ENCODE measurements at places on chromosomes 5 and 9.

- H3K4me1 ChIP-seq: no peaks in the 10 kb centered on the region
- H3K27me3 ChIP-seq: no peaks in the 10 kb centered on the region
- H3K36me3 ChIP-seq: no peaks in the 10 kb centered on the region
- DNase-seq: no peak
Observed at GRCh38 chr5:1027631-1028441, 19.2 kb downstream of the NKD2 start.

- H3K36me3 ChIP-seq: no peaks in the 10 kb centered on the region
- DNase-seq: no peak
- H3K4me1 ChIP-seq: no peaks in the 10 kb centered on the region
- no peak overlapping the region for H3K27ac ChIP-seq
- H3K27me3 ChIP-seq: no peaks in the 10 kb centered on the region
Observed at GRCh38 chr5:141851195-141851874, 26.9 kb downstream of the PCDH1 start.

- no peaks in the 10 kb centered on the region for H3K27me3 ChIP-seq
- H3K36me3 ChIP-seq: no peaks in the 10 kb centered on the region
- H3K27ac ChIP-seq: no peak overlapping the region
- DNase-seq: no peak
- H3K4me3 ChIP-seq: no peak overlapping the region
Observed at GRCh38 chr9:11338130-11338529, 725.3 kb upstream of the PTPRD start.

GRCh38 chr5:170252720-170253350 is 20.1 kb downstream of the C5orf58 start:
- H3K27ac ChIP-seq: no peak overlapping the region
- DNase-seq: no peak
- peaks cover 29% of the 10 kb centered on the region for H3K27me3 ChIP-seq
- no peaks in the 10 kb centered on the region for H3K4me1 ChIP-seq

DNA sequence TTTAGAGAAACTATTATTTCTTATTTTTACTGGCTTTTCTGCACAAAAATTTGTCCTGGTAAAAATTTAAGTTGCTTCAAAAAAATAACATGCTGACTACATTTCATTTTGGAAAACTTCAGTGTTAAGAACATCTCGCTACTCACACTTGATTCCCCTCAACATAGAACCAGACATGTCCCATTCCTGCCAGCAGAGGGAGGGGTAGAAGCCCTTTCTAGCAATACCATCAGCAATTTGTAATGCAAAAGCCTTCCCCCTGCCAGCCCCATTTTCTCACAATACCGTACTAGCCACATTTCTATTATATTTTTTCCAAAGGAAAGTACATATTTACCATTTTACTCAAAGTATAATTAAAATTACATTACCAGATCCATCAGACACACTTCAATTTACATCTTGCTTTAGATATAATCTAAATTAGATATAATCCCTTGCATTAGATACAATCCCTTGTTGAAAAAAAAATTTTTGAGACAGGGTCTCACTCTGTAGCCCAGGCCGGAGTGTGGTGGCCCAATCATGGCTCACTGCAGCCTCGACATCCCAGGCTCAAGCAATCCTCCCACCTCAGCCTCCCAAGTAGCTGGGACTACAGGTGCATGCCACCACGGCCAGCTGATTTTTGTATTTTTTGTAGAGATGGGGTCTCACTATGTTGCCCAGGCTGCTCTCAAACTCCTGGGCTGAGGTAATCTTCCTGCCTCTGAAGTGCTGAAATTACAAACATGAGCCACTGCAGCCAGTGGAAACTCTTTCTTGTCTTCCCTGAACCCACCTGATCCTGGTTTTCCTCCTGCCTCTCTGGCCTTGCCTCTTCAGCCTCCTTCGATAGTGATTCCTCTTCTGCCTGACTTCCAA is 39.6 kb upstream of the IDNK start:
- no peaks in the 10 kb centered on the region for H3K27me3 ChIP-seq
- no peak overlapping the region for H3K4me3 ChIP-seq
- no peaks in the 10 kb centered on the region for H3K4me1 ChIP-seq
- H3K36me3 ChIP-seq: no peaks in the 10 kb centered on the region
- peak; percentile 76 for DNase-seq

DNA sequence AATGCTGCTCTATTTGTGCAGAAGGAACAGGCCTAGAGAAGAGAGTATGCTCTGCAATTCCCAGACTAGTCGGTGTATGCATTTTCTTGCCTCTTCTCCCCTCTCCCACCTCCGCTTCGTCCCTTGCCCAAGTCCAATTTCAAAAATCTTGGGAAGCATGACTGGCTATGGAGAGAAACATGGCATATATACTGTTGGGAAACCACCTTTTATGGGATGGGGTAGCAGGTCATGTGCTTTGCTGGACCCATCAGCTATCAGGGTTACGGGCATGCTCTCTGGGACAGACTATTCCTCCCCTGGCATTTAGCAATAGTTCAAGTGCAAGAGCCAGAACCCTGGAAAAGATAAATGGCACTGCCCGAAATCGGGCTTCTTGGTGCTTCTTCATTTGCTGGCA is 12.0 kb downstream of the ISL1 start:
- H3K27me3 ChIP-seq: no peaks in the 10 kb centered on the region
- no peaks in the 10 kb centered on the region for H3K36me3 ChIP-seq
- H3K4me1 ChIP-seq: no peaks in the 10 kb centered on the region
- H3K4me3 ChIP-seq: no peak overlapping the region
- DNase-seq: no peak

- no peaks in the 10 kb centered on the region for H3K36me3 ChIP-seq
- no peaks in the 10 kb centered on the region for H3K27me3 ChIP-seq
- peak within 1 kb of the TSS; percentile 96 for H3K4me3 ChIP-seq
- H3K4me1 ChIP-seq: peaks cover 11% of the 10 kb centered on the region
- H3K27ac ChIP-seq: peak within 1 kb of the TSS; percentile 75
Observed at GRCh38 chr9:112332977-112333638, at the start of gene PTBP3. TSS of gene PTBP3 (minus strand) at chr9:112333619. CDS start at chr9:112297865, 35,754 bp downstream.

GRCh38 chr5:470961-471749 is 28.2 kb downstream of the EXOC3 start:
- no peaks in the 10 kb centered on the region for H3K36me3 ChIP-seq
- H3K4me1 ChIP-seq: no peaks in the 10 kb centered on the region

- no peak for DNase-seq
- no peak overlapping the region for H3K4me3 ChIP-seq
- H3K27me3 ChIP-seq: no peaks in the 10 kb centered on the region
- no peak overlapping the region for H3K27ac ChIP-seq
- no peaks in the 10 kb centered on the region for H3K36me3 ChIP-seq
- H3K4me1 ChIP-seq: peaks cover 19% of the 10 kb centered on the region
Observed at GRCh38 chr9:551986-552929, 289.2 kb upstream of the DMRT1 start.

GRCh38 chr5:963310-963672 is 45.3 kb upstream of the NKD2 start:
- H3K4me3 ChIP-seq: no peak overlapping the region
- no peaks in the 10 kb centered on the region for H3K36me3 ChIP-seq
- DNase-seq: no peak

DNA sequence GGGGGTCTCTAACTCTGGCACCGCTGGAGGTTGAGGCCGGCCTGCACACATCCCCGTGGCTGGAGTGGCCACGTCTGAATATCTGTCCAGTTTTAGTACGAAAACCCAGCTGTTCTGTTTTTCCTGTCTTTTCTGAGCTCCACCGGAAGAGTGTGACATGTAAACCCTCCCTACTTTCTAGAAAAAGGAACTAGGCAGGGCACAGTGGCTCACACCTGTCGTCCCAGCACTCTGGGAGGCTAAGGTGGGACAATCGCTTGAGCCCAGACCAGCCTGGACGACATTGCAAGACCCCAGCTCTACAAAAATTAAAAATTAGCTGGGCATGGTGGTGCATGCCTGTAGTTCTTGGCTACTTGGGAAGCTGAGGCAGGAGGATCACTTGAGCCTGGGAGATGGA is 8.2 kb upstream of the PHYKPL start:
- H3K36me3 ChIP-seq: no peaks in the 10 kb centered on the region
- H3K27ac ChIP-seq: no peak overlapping the region
- no peaks in the 10 kb centered on the region for H3K27me3 ChIP-seq
- H3K4me1 ChIP-seq: no peaks in the 10 kb centered on the region

DNA sequence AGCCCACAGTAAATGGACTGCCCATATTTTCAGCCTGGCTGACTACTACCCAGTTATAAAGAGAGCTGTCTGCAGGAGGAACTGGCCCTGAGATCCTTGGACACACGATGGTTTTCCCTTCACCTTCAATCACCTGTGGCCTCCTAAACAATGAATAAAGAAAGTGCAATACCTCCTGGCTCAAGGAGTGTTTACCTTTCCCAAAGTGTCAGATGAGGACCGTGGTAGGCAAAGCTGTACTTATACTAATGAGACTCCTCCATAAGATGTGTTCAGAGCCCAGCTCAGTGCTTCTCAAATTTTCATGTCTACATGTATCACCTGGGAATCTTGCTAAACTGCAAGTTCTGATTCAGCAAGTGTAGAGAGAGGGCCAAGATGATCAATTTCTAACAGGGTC is 284.5 kb upstream of the VLDLR start:
- no peaks in the 10 kb centered on the region for H3K4me1 ChIP-seq
- H3K36me3 ChIP-seq: no peaks in the 10 kb centered on the region
- H3K4me3 ChIP-seq: no peak overlapping the region
- DNase-seq: no peak

GRCh38 chr5:150651382-150651781 is 9.7 kb upstream of the MYOZ3 start:
- H3K27me3 ChIP-seq: no peaks in the 10 kb centered on the region
- no peak for DNase-seq
- H3K27ac ChIP-seq: no peak overlapping the region

DNA sequence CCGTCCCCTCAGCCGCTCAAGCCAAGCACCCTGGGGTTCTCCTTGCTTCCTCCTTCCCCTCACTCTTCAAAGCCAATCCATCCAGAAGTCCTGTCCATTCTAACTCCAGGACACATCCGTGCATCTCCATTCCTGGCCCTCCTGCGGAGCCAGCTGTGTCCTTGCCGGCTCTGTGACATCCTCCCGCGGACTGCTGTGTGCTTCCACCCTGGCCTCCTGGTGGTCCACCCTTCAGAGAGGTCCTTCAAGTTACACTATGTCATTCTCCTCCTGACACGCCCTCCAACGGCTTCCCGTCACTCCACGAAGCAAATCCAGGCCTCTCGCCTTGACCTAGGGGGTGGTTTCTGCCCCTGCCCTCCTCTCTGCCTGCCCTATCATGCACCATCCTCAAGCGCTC is 13.0 kb upstream of the SCGB3A1 start:
- H3K4me1 ChIP-seq: no peaks in the 10 kb centered on the region
- no peak overlapping the region for H3K27ac ChIP-seq
- DNase-seq: no peak
- H3K4me3 ChIP-seq: no peak overlapping the region
- H3K36me3 ChIP-seq: no peaks in the 10 kb centered on the region

DNA sequence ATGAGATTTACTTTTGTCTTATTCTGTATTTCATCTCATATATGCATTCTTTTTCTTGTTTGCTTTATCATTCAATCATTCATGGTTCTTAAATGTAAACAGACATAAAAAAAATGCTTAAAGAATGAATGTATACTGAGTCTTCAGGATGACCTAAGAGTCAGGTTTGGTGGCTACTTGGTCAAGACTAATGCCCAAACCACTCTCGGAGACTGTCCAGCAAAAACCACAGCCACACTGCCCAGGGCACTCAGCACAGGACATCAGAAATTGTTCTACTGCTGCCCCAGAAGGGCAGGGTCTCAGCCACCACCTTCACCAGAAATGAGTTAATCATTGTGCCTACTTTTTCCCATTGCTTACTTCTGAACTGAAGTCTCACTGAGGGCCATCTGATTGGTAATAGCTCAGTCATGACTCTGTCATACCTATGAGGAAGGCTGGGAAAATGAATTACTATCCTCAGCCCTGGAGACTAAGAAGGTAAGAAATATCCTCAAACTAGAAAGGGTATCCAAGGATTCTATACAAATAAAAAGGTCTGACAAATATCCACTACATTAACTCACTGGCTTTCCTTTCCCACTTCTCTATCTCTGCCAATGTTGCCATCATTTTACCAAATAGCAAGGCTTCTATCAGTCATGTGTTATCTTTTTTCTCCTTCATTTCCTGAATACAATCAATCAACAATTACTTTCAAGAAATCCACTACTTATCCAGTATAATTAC is 236.1 kb downstream of the CETN3 start:
- no peaks in the 10 kb centered on the region for H3K27me3 ChIP-seq
- H3K4me3 ChIP-seq: no peak overlapping the region
- no peak for DNase-seq

GRCh38 chr9:135566552-135566951 is 5.0 kb downstream of the PAEP start:
- H3K4me3 ChIP-seq: no peak overlapping the region
- no peak overlapping the region for H3K27ac ChIP-seq
- H3K4me1 ChIP-seq: no peaks in the 10 kb centered on the region
- H3K36me3 ChIP-seq: no peaks in the 10 kb centered on the region

GRCh38 chr9:77953590-77953989 is 78.0 kb downstream of the GNAQ start:
- H3K4me3 ChIP-seq: no peak overlapping the region
- DNase-seq: no peak
- no peak overlapping the region for H3K27ac ChIP-seq
- no peaks in the 10 kb centered on the region for H3K27me3 ChIP-seq
- H3K4me1 ChIP-seq: peaks cover 19% of the 10 kb centered on the region

GRCh38 chr5:41637869-41638268 is 127.5 kb upstream of the PLCXD3 start:
- no peak for DNase-seq
- H3K27ac ChIP-seq: no peak overlapping the region
- no peaks in the 10 kb centered on the region for H3K4me1 ChIP-seq
- no peaks in the 10 kb centered on the region for H3K36me3 ChIP-seq

GRCh38 chr9:21402386-21403251 is 6.3 kb upstream of the IFNA8 start:
- no peak overlapping the region for H3K27ac ChIP-seq
- no peaks in the 10 kb centered on the region for H3K27me3 ChIP-seq
- H3K36me3 ChIP-seq: no peaks in the 10 kb centered on the region
- no peak overlapping the region for H3K4me3 ChIP-seq

DNA sequence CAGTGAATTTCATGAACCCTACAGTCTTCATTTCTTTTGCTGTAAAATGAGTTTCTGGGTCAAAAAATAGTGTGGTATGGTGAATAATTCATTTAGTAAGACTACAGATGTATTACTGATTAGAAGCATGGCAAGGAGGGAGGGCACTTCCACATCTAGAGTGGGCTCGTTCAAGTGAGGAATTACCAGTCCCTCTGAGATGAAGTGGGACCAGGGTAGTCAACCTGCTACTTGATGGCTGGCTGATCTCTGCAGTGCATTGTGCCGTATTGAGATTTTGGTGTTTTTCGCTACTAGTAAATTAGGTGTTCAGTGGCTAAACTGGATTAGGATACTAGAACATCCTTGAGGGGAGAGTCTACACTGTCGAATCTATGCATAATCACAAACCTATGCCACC is 10.8 kb downstream of the CDC37L1 start:
- H3K4me1 ChIP-seq: no peaks in the 10 kb centered on the region
- H3K4me3 ChIP-seq: no peak overlapping the region
- H3K36me3 ChIP-seq: peaks cover 16% of the 10 kb centered on the region
- H3K27ac ChIP-seq: no peak overlapping the region
- DNase-seq: no peak
